IPS DF 6.9 (cell line): ENCODE measurements at places on chromosomes 7 and 10.

GRCh38 chr10:42753507-42754154 lies 29.0 kb upstream of the BMS1 start:
- DNase-seq, result no peak

GRCh38 chr10:5040781-5041470 lies 37.3 kb upstream of the AKR1C2 start:
- no peak for DNase-seq

GRCh38 chr7:127821146-127821545 lies 169.2 kb downstream of the SND1 start:
- DNase-seq, result no peak

- no peak for DNase-seq
Observed at GRCh38 chr10:87761153-87761552, 56.9 kb downstream of the ATAD1 start.

DNA sequence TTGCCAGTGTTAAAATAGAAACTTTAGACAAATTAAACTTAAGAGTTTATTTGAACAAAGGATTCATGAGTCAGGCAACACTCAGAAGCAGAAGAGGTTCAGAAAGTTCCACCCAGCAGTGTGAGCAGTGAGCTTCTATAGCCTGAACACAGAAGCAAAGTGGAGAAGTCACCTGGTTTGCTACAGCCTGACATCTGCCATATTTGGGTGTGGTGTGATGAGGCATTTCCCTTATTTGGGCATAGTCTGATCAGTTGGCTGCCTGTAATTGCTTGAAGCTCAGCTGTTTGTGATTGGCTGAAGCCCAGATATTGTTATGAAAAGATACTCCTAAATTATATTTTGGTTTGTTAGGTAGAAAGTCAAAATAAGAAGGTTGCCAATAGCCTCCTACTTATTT lies 39.1 kb downstream of the VWC2 start:
- no peak for DNase-seq

DNA sequence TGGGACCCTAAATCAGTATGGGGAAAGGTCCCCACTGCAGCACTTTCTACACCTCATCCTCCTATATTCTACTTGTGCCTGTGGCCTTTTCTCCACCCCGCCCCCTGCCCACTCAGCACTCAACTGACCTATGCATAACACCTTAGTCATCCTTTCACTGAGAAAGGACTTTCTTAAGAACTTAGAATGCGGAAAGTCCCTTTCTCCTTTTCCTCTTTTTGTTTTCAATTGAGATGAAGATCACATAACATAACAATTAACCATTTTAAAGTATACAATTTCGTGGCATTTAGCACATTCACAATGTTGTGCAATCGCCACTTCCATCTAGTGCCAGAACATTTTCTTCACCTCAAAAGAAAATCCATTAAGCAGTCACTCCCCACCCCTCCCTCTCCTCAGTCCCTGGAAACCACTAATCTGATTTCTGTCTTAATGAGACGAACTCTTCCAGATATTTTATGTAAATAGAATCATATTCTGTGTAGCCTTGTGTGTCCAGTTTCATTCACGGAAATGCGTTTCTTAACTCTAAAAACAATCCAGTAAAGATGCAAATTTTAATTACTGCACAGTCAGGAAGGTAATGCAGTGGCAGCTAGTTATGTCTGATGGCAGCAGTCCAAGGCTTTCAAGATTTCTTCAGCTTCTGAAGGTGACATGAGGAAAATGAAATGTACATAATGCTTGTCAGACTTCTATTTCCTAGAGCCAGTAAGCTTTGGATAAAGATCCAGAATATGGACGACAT lies 41.7 kb downstream of the FAS start:
- no peak for DNase-seq

DNA sequence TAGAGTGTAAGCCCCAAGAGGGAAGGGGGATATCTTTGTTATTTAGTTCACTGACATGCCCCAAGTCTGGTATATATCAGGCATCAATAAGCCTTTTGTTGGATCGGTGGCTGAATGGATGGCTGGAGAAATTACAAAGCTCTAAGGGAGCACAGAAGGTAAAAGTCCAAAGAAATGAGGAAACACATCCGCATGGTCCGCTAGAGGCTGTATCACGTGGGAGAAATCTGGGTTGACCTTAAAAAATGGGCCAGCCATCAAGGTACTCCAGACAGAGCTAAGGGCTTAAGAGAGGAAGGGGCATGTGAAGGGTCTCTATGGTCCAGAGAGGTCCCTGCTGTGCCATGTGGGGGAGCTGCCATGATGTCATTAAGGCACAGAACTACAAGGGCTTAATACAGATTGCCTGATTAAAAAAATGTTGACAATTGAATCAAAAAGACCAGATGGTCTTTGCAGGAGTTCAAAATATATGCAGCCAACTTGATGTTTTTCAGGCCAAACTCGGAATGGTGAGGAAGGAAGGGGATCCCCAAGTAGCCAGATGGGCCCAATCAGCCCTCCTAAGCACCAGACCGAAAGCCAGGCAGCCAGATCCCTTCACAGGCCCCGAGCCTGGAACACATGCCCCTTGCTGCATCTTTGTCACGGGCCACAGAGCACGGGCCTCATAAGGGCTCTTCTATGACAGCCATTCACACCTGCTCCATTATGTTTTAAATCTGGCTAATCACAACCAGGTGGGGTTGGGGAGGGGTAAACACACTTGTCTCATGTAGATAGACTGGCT lies 31.9 kb downstream of the SCRN1 start:
- no peak for DNase-seq

GRCh38 chr10:62527019-62527827 lies 153.1 kb downstream of the ZNF365 start:
- no peak for DNase-seq

- DNase-seq, result no peak
Observed at GRCh38 chr7:3164380-3164792, 120.7 kb upstream of the CARD11 start.

- DNase-seq, result no peak
Observed at GRCh38 chr10:99529591-99530107, 3.1 kb upstream of the NKX2-3 start.

DNA sequence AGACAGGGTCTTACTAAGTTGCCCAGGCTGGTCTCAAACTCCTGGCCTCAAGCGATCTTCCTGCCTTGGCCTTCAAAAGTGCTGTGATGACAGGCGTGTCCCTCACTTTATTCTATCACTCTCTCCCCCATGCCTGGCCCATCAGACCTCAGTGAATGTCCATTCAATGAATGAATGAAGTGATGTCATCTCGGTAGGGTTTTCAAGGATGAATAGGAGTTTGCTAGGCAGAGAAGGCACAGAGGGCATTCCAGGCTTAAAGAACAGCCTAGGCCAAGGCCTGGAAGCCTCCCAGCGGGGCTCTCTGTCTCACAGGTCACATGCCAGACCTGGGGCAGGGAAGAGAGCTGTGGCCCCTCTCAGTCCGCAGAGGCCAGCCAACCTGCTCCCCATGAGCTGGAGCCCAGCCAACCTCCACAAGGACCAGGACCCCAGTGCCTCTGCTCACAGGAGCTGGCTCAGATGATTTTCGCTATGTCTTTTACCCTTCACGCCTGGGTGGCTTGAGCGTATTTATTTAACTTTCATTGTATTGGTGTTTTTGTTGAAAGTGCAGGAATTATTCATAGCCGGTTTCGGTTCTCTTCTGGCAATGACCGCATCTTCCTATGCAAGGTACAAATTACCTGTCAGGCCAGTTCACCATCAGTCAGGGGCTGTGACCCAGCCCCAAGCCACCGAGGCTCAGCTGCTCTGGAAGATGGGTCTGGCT lies 11.8 kb upstream of the TNRC18 start:
- DNase-seq, result no peak

DNA sequence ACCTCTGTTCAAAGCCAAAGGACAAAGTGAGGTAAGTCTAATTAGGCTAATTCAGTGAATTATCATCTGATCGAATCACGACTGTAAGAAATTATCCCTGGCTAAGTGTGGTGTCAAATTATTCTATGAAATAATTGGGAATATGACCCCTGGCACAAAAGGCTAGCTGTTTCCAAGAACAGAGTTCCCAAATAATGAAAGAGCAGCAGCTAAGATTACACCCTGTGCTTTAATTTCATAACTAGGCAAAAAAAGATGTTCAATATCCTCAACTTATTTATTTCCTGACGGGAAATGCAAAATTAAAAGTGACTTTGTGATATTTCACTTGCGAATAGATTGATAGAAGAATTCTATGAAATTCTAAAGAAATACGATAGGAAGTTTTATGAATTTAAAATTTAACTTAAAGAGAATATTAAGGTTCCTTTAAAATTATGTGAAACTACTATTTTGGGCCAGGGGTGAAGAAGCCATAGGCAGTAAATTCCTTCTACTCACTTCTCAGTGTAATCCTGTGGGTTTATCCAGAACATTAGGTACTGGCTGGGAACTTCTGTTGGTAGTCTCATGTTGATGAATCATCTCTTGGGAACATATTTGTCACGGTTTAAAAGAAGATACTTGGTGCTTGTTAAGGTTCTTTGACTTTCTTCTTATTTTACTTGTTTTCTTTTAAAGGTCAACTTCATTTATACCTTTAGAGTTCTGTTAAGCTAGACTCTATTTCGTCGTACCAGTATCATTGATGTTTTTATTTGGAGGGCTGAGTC lies 148.5 kb downstream of the POLR1F start:
- DNase-seq, result no peak

- no peak for DNase-seq
Observed at GRCh38 chr7:51229106-51229537, 87.5 kb downstream of the COBL start.

DNA sequence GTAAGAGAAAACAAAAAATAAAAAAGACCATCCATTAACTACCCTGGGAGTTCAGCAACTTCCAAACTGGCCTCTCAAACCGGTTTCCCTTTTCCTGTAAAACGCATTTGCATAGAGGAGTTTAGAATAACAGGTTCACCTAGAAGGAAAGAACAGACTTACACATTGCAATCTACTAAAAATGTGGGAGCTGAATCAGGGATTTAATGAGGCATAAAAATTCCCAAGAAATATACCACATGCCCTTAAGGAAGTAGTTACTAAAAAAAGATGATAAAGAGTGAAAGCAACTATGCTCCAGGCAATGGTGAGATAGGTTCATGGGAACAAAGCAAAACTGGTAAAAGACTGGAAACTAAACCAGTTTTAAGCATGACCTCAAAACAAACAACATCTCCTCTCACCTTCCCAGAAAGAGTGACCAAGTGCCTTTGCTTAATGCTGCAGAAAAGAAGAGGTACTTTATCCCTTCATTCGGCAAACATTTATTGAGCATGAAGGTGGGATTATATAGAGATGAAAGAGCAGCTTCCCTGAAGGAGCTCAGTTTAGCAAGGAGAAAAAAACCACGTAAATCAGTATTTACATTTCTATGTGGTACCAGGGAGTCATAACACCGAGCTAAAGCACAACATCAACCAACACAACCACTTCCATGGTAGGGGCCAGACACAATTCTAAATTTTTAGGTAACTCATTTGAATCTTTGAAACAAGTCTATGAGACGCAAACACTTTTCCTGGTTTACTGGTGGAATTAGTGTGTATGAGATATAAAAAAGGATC lies 152.8 kb downstream of the SGMS1 start:
- DNase-seq, result no peak

DNA sequence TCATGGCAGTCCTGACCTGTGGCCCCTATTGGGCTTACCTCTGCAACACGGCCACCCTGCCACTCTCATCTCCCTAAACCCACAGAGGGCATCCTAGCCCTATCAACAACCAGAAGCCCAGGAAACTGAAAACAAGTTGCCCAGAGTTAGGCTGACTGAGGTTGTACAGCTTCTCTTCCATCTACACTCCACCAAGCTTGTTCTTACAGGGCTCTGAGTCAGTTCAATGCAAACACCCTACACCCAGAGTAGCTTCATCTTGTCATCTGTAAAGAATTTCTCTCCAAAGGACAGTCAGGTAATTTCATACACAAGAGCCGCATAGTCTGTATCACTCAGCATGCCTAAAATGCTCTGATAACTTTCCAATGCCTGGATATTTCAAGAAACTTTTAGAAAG lies 175.4 kb downstream of the ARID5B start:
- DNase-seq, result no peak

- DNase-seq, result no peak
Observed at GRCh38 chr7:112161253-112162141, 44.7 kb downstream of the DOCK4 start.

DNA sequence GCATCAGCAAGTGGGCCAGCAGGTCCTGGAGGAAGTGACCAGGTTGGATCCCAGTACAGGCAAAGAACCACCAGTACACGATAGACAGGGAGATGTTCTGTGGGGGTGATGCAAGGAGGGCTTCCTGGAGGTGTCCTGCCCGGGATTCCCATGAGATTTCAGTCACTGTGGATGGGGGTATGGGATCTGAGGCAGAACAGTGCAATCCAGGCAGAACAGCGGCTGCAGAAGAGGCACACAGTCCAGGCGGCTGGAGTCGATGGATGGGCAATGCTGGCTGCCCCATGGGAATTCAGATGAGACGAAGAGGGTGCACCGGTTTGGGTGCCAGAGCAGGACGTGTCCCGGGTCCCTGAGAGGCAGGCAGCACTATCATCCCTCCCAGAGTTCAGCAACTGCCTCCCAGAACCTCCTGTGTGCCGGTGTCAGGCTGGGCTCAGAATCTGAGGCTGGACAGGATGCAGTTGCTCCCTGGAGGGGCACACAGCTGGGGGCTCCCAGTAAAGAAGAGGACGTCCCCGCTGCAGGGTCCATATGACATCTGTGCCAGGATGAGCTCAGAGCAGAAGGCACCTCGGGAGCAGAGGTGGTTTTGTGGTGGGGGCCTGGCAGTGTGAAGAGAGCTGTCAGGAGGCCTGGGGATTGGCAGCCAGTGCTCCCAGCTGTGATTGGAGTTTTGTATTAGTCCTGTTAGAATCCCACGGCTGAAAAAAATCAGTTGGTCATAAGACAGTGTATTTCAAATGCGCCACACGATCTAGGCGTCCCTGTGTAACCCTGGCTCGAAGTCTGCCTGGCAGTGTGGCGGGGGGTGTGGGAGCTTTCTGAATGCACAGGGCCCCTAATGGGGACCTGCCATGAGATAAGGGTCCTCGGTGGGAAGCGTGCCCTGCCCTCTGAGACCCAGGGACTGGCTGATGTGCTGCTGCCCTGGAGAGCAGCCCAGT lies 3.2 kb downstream of the KNDC1 start:
- DNase-seq, result no peak

- no peak for DNase-seq
Observed at GRCh38 chr7:31371621-31372020, 31.1 kb upstream of the NEUROD6 start.

- no peak for DNase-seq
Observed at GRCh38 chr10:93867525-93867924, 26.3 kb upstream of the SLC35G1 start.

GRCh38 chr10:18545621-18546305 lies 105.6 kb downstream of the NSUN6 start:
- no peak for DNase-seq

DNA sequence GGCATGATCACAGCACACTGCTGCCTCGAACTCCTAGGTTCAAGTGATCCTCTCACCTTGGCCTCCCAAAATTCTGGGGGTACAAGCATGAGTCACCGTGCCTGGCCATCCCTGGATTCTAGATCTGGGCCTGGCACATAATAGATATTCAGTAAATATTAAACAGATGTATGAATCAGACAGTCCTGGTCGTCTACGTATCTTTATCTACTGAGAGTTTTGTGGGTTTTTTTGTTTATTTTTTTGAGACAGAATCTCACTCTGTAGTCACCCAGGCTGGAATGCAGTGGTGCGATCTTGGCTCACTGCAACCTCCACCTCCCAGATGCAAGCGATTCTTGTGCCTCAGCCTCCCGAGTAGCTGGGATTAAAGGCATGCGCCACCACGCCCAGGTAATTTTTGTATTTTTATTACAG lies 24.3 kb upstream of the ITGB1 start:
- no peak for DNase-seq

- no peak for DNase-seq
Observed at GRCh38 chr10:96608805-96609204, 22.0 kb upstream of the TM9SF3 start.

GRCh38 chr10:10780746-10781145 lies 236.9 kb upstream of the CELF2 start:
- no peak for DNase-seq

- DNase-seq, result no peak
Observed at GRCh38 chr10:62665771-62666170, 138.7 kb upstream of the ADO start.
